ENCODE measurements at places on chromosomes 4 and X.

- no peak for DNase-seq
Measured at GRCh38 chr4:88012647-88013046, 5.2 kb downstream of the PKD2 start.

- DNase-seq, result peak; percentile 60
Measured at GRCh38 chr4:176198316-176198903, 3.0 kb upstream of the SPATA4 start.

GRCh38 chrX:40147126-40147952 is 49.6 kb upstream of the BCOR start:
- no peak for DNase-seq

DNA sequence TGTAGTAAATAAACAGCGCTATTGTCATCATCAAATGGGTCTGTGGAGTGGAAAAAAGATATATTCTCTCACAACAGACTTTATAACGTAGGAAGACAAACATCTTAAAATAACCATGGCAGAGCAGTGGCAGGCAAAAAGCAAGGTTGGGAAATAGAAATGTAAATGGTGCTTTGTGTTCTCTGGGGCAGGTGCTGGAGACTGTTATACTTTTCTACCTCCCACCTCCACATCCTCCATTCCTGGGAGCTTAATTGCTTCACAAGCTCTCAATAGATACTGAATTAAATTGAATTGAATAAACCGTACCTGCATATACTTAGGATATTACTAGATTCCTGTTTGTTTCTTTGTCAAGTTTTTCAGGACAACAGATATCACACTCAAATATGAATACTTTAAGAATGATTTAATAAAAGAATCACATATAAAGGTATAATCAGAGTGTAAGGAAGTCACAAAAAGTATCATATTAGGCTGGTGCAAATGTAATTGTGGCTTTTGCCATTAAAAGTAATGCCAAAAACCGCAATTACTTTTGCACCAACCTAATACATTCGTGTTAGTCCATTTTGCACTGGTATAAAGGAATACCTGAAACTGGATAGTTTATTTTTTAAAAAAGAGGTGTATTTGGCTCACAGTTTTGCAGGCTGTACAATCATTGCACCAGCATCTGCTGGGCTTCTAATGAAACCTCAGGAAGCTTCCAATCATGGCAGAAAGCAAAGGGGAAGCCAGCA is 367.3 kb downstream of the GRIA2 start:
- no peak for DNase-seq

- DNase-seq, result no peak
Measured at GRCh38 chr4:20960291-20960690, 260.0 kb downstream of the PACRGL start.

DNA sequence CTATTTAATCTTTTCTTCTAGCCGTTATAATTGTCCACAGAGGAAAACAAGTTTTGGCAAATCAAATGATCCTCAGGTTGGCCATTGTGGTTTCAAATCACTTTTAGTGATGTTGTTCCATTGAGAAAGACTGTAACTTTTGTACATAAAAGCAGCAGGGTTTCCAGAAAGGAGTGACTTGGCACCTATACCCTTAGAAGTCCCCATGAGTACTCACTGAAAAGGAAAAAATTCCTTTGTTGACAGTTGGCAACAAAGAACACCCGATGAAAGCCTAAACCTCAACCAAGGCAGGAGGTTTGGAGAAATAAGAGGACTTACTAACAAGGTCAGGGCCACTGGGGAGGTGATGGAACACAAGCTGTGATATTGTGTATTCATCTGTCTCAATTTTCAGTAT is 474.4 kb downstream of the RAPGEF2 start:
- DNase-seq, result no peak

- DNase-seq, result no peak
Measured at GRCh38 chr4:124329134-124329533, 383.4 kb downstream of the ANKRD50 start.

DNA sequence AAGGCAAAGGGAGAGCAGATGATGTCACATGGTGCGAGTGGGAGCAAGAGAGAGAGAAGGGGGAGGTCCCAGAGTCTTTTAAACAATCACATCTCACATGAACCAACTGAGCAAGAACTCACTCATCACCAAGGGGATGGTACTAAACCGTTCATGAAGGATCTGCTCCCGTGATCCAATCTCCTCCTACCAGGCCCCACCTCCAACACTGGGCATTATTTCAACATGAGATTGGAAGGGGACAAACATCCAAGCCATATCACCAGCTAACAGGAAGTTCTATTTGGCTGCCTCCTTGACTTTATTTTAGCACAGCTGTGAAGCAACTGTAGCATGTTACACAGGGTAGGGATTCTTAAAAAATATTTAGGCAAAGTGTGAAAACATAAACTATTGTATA is 102.5 kb downstream of the DDIT4L start:
- DNase-seq, result no peak

- no peak for DNase-seq
Measured at GRCh38 chrX:131741103-131741581, 197.3 kb downstream of the OR13H1 start.

DNA sequence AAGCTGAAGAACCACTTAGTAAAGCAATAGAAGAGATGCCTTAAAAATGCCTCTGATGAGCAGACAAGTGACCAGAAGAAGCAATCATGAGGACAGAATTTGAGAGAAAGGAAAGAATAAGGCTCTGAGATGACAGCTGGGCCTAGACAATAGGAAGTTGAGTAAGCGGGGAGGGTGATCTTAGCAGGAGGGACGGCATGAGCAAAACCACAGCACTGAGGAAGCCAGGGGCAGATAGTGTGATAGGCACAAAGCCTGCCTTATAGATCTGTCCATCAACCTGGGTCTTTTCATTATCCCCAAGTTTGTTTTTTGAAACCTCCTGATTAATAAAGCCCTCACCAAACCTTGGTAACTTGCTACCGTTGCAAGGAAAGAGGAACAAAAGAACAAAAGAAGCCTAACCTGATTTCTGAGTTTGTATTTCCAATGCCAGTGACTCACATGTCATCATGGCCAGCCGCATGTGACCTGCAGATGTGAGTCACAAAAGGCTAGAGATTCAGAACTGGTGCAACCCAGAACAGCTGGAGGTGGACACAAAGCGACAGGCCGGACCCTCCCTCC is 55.7 kb upstream of the PPARGC1A start:
- no peak for DNase-seq

DNA sequence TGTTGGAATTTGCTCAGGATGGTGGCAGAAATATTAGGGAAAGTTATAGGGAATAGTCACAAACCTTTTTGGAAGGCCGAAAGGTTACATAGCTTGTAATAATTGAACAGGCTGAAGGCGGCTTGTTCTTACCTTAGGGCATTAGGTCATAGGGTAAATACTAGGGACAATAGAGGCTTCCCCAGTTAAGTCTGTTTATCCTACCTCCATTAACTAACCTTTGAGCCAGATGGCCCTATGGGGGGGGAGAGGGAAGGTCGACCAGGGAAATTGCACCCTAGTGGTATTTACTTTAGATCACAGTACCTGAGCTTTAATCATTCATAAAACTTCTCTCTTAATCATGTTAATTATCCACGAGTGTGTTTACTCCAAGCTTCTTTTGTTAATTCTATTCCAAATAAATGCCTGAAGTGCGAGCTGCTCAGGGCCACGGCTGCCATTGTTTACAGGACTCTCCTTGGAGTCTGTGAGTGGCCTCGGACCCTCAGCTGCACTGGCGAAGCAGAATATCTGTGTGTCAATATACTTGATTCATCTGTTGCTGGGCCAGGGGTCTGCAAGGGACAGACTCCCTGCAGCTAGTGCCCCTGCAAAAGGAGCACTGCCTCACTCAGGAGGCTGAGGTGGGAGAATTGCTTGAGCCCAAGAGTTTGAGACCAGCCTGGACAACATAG is 22.9 kb downstream of the PAGE2 start:
- no peak for DNase-seq

DNA sequence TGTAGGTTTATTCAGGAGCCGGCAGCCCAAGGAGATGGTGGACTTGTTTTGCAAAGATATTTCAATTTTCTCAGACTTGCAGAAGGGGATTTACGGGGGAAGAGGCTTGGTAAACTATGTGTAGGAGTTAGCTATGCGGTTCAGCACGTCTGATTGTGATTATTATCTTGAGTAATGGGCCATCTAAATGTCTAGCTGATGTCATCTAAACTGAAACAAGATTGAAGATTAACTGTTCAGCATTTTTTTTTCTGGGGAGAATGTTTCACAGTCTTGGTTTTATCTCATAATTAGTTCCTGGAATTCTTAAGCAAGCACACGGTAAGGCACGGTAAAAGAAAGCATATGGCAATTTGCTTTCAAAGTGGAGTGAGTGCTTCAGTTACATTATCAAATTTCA is 207.3 kb upstream of the CXorf51B start:
- peak; percentile 14 for DNase-seq

DNA sequence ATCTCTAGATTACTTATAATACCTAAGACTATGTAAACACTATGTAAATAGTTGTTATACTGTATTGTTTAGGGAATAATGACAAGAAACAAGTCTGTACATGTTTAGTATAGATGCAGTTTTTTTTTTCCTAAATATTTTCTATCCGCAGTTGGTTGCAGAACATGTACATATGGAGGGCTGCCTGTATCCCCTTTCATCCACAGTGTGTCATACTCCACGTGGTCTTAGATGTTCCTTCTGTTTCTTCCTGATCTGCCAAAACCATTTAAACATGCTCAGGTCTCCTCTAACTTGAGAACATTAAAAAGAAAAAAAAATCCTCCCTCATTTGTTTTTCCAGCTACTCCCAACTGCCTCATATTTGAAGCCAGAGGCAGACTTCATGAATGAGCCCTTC is 14.0 kb downstream of the OCIAD1 start:
- DNase-seq, result no peak
